LHCN-M2 (cell line): ENCODE measurements at places on chromosomes 5 and 9. TPM values are rescaled to one million over a fixed set of nuclear protein-coding genes. Genes with fewer than 3 reads are reported as not detected.

The PCDHGA7 gene
- 0.57 and 0.77 TPM in 2 replicates for total RNA-seq

The EDIL3 gene
- total RNA-seq = 56.0 and 58.7 TPM in 2 replicates

The GLRA1 gene
- total RNA-seq = not detected in 2 replicates

The SOX30 gene
- 0.06 TPM in 1 of 2 replicates, not detected in the other for total RNA-seq

The PCDHB16 gene
- 10.4 and 12.2 TPM in 2 replicates for total RNA-seq

The CDH12 gene
- total RNA-seq = not detected in 2 replicates

The ANGPTL2 gene
- total RNA-seq = 13.5 and 36.2 TPM in 2 replicates

The PCDHB14 gene
- total RNA-seq = 4.3 and 4.9 TPM in 2 replicates

The MSMP gene
- not detected in 2 replicates for total RNA-seq

The OR13C3 gene
- total RNA-seq = not detected in 2 replicates

The SLCO6A1 gene
- not detected in 2 replicates for total RNA-seq

The C9orf85 gene
- 18.7 and 19.0 TPM in 2 replicates for total RNA-seq

GRCh38 chr5:100654895-100655294 lies 119.7 kb downstream of the FAM174A start:
- DNase-seq = no peak

- DNase-seq = peak; percentile 70
Observed at GRCh38 chr5:81313686-81314085, 12.3 kb downstream of the ZCCHC9 start.

DNA sequence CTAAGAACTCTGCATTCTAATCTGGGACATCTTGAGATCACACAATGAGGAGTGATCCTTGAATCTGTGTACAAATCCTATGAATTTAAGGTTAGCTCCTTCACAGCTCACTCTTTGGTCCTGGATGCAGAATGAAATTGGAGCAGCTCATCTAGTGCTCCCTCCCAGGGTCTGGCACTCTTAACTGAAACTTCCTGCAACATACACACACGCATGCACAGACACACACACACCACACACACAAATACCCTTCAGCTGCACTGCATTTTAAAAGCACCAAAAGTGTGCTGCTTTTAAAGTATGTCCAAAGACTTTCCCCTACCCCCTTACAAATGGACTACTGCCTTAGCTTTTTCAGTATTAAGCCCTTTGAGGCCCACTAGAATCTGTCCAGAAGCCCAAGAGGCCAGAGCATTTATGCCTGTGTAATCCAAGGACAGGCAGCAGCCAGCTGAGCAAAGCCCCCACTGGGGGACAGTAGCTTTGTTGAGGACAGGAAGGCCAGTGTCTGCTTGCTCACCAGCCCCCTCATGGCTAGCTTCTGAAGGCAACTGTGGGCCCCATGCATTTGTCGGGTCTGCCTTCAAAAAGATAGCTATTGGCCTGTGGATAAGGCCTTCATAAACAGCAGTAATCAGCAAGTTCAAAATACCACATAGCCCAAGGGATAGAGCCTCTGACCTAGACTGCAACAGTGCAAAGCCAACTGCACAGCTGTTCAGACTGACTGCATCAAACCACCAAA lies 43.6 kb downstream of the CDO1 start:
- peak; percentile 68 for DNase-seq

DNA sequence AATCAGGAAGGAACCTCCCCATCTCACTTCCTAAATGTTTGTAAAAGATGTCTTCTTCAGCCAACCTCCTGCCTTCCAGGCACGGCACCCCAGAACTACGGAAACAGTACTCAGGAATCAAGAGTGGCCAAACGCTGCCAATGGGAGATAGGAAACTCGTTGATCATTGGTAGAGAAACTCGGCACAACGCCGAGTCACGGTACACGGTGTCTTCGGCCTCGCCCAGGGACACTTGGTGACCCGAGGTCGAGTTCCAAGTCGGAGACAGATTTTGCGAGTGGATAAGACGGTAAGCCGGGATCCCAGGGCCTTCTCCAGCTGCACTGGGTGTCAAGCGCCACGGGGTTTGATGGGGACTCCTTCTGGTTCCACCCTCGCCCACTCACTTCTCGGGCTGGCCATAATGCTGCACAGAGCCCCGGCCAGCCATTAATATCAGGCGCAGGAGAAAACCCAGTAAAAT lies 343 bp downstream of the KIAA0825 start:
- DNase-seq = peak; percentile 74

DNA sequence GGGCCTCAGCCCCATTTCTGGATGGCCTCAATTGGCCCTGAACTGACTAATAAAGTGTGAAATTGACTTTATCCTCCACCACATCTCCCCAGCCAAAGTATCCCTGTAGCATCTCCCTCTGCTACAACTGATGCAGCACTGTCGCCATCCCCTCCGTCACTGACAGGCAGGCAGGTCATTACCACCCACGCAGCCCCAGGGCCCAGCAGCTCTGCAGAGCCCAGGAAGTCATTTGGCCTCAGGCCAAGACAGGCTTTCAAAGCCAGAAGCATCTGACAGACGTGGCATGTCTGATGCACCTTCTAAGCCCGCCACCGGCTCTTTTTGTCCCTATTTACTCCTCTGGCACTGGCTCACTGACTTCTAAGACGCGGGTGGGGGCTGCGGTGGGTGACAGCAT lies 65.3 kb downstream of the ARHGEF37 start:
- DNase-seq = no peak

DNA sequence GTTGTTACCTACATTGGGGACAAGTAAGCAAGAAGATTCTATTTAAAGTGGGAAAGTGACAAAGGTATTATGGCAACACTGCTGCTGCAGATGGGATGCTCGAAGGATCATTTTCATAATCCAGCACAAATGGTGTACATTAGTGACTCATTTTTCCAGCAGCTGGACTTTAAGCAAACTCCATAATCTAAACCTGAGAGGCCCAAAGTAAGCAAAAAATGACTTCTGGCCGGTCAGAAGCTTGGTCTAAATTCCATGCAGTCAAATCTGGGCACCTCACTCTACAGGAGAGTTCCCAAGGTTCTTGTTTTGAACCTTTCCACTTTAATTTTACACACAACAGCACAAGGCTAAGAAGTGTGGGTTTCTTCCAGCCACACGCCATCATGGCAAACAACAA lies 43.6 kb upstream of the TRAF1 start:
- peak; percentile 19 for DNase-seq

DNA sequence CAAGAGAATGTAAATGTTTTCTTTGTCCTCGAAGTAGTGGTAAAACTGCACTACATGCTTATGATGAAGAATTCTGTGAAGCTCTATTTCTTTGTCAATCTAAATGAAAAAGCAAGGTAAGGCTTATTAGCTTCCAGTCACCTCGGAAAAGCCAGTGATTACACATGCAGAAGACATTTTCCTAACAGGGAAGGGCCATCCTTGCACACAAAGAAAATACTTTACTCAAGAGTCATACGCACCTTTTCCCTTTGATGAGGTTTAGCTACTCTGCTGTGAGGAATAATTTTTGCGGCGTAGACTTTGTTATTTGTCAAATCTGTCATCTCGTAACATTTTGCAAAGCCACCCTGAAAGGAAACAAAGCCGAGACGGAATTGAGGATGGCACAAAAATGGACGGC lies 1.1 kb downstream of the PLK2 start:
- DNase-seq = no peak

GRCh38 chr5:17089690-17090089 lies 127.7 kb upstream of the BASP1 start:
- no peak for DNase-seq

GRCh38 chr5:105218018-105218417 lies 1655.4 kb upstream of the NUDT12 start:
- DNase-seq = no peak

DNA sequence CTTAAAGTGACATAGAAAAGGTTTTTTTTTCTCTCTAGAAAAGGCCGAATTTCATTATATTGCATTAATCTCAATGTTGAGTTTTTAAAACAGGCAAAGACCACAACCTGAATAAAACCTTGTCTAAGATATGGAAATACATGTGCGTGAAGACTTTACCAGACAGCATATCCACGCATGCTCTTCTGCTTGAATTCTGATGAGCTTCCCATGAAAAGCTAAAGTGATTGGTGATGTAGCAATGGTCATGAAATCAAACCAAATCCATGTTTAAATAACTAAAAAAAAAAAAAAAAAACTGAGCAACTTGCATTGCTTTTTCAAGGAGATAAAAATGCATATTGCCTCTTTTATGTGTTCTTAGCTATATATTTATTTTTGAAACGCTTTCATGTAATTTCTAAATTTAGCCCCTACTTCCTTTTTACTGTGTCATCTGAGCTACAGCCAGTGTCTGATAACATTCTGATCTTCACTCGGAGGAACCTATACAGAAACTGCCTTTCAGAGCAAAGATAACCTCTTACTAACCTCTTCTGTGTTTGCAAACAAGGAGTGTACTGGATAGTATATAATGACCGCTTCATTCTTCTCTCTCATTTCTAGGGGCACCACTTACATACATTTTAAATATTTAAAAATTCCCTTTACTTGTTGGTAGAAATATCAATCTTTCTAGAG lies 179.1 kb upstream of the GNA14 start:
- no peak for DNase-seq

- DNase-seq = peak; percentile 56
Observed at GRCh38 chr5:95959051-95959887, 2.4 kb downstream of the ELL2 start.

GRCh38 chr5:14400085-14400484 lies 181.5 kb upstream of the OTULINL start:
- DNase-seq = peak; percentile 66

DNA sequence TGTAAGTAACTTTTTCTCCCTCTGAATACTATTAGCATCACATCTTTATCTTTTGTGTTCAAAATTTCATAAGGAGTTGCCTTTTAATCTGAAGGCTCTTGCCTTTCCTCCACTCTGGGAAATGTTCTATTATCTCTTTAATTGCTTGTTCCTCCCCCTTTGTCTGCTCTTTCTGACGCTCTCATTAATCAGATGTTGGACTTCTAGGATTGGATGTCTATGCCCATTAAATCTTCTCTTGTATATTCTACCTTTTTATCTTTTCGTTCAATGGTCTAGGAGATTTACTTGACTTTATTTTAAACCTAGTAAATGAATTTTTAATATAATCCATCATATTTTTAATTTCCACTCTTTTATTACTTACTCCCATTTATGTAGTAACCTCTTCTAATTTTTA lies 76.7 kb downstream of the MARCHF3 start:
- DNase-seq = no peak

- DNase-seq = no peak
Observed at GRCh38 chr5:35045280-35045679, 2.5 kb downstream of the AGXT2 start.

DNA sequence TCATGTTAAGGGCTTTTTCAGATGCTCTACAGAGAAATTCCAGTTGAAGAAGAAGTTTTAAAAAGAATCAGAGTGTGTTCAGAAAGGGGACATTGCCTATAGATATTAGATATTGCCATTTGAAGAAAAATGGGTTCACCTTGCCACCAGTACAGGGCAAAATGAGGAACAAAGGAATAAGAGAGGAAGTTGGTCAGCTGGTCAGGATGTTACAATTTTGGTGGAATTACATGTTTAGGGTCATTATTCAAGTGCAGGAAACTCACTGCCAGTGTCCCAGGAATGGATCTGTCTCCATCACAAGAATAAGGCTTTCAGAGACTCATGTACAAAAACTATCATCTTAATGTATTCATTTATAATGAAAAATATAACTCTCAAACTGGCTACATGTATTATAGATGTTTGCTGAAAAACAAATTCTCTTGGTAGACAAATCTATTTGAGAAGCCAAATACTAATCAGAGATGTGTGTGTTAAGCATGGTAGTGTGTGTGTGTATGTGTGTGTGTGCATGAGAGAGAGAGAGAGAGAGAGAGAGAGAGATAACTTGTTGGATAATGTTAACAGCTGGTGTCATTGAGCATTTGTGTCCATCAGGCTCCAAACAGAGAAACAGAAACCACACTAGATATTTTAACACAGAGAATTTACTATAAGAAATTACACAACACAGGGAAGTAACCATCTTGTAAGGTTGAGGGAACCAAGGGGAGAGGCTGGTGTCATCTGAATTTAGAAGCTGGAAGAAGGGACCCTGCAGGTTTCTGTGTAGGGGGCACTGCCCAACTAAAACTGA lies 5.0 kb upstream of the C1QTNF3 start:
- DNase-seq = peak; percentile 39

GRCh38 chr5:143605403-143606005 lies 202.0 kb upstream of the NR3C1 start:
- DNase-seq = peak; percentile 76

DNA sequence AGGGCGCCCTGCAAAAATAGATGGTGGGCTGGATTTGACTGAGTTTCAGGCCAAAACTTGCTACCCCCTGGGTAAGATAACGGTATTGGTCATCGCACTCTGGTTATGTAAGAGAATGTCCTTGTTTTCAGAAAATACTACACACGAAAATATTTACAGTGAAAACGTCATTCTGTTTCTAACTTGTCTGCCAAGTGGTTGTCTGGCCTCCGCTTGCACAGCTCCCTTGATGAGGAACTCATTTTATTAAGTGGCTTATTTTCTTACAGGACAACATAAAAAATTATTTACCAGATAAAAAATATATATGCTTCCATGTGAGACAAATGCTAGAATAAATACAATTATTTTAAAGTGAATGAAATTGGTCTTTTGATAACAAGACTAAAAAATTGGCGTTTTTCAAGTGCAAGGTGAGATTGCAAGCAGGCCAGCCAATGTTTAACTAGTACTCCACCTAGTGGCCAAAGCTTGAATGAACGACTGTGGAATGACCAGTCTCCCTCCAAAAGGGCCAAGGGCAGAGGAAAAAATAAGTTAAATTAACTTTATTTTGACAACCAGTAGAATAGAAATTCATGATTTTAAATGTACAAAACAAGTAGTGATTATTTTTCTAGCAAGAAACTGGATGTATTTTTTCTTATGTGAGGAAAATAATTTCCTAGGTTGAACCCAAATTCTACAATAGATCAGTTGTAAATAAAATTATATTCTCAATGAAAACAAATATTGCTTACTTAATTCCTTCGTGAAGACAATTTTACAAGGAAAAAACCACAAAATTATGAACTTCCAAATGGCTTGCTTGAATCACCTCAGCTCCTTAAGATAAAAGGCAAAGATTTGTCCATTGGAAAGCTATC lies 93.2 kb downstream of the ZFAND5 start:
- DNase-seq = peak; percentile 52

- DNase-seq = no peak
Observed at GRCh38 chr9:93577078-93577974, 942 bp downstream of the PHF2 start.

- peak; percentile 91 for DNase-seq
Observed at GRCh38 chr5:40221796-40222195, 457.9 kb upstream of the PTGER4 start.

- peak; percentile 9 for DNase-seq
Observed at GRCh38 chr9:96382175-96382574, 1.3 kb downstream of the SLC35D2 start.
